ENCODE measurements at places on chromosomes 7 and 10. TPM values are rescaled to one million over a fixed set of nuclear protein-coding genes. Genes with fewer than 3 reads are reported as not detected.

DNA sequence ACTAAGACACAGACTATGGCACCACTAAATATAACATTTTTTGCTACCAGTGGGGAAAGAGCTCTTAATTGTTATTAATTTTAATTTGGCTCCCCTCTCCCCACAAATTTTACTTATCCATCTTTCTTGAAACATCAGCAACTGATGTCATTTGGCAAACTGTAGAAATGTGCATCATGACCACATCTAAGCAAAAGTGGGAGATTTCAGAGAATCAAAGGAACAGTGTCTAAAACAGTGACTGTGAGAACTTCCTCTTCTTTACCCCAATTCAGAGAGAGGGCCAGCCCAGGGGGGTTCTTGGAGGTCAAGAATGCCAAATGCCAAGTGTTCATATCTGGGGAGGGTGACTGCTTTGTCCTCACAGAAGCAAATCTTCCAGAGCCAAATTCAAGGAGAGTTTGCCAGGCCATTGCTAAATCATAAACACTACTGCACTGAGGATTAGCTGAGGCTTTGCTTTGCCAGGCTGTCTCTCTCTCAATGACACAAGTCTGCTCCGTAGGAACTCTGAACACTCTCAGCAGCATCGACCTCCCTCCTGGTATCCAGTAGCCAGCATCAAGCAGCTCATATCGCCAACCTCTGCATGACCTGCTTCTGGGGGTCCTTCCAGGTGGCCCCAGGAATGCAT lies 65.6 kb downstream of the ITIH5 start:
- no peak for DNase-seq

- no peak for DNase-seq
Observed at GRCh38 chr10:131808370-131808930, 92.4 kb upstream of the PPP2R2D start.

GRCh38 chr7:35805876-35806275 lies 5.0 kb downstream of the SEPTIN7 start:
- no peak for DNase-seq

DNA sequence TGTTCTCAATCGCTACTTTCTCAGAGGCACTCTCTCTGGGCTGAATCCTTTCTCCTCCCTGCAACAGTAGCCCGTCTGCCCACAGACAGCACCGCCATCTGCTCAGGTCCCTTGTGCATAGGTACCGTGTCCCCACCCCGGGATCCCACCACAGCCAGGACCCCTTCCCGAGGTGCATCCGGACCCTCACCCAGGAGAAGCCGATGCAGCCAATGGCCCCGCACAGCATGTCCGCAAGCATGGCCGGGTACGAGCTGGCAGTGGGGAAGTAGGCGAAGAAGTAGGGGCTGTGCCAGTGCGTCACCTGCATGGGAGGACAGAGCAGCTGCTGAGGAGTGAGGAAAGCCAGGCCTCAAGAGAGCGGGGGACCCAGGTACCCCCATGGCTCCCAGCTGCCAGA lies 25.5 kb downstream of the DDC start:
- DNase-seq, result no peak

GRCh38 chr10:27643301-27643700 lies 102.3 kb downstream of the MKX start:
- peak; percentile 6 for DNase-seq

GRCh38 chr10:19853831-19854230 lies 37.6 kb downstream of the PLXDC2 start:
- no peak for DNase-seq

GRCh38 chr7:2314209-2314955 lies at the start of gene SNX8:
Gene SNX8 (minus strand): TSS chr7:2314441. CDS start chr7:2314421, 20 bp downstream.
- peak; percentile 83 for DNase-seq

DNA sequence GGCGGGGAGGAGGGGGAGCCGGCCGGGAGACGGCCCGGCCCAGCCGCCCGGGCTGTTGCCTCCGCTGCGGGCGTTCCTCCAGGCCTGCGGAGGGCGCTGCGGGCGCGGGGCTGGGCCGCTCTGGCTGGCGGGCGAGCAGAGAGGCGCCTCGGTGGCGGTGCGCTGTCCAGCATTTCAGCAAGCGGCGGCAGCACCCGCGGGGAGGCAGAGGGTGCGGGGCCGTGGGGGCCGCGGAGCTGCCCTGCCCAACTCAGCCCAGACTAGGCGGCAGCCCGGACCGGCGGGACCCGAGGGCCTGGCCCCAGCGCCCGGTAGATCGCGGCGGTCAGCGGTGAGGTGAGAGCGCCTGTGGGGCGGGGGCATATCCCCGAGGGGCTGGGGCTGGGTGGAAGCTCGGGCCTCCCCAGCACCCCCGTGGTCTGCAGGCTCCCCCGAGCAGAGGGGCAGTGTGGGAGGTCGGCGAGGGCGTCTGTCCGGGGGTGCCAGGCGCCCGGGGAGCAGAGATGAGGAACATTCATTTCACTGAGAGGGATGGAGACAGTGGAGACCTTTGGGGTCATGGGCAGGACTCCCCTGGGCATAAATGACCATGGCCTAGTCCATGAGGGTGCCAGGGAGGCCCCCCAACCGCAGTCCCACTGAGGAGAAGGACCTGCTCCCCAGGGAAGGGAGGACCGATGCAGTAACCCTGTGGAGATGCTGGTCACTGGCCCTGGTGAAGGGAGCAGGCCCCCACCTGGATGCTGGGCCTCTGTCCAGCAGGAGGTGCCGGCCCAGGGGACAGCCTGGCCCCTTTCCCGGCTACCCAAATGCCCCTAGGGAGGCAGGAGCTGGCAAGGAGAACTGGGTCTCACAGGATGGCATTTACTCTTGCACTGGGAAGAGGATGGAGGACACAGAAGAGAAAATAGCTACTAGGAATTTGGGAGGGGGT lies at the start of gene SRRM3:
TSS of gene SRRM3 (plus strand) at position 165 of the 934 bp plus-strand sequence. CDS start 33,171 bp downstream, outside the sequence.
- DNase-seq, result peak; percentile 75

DNA sequence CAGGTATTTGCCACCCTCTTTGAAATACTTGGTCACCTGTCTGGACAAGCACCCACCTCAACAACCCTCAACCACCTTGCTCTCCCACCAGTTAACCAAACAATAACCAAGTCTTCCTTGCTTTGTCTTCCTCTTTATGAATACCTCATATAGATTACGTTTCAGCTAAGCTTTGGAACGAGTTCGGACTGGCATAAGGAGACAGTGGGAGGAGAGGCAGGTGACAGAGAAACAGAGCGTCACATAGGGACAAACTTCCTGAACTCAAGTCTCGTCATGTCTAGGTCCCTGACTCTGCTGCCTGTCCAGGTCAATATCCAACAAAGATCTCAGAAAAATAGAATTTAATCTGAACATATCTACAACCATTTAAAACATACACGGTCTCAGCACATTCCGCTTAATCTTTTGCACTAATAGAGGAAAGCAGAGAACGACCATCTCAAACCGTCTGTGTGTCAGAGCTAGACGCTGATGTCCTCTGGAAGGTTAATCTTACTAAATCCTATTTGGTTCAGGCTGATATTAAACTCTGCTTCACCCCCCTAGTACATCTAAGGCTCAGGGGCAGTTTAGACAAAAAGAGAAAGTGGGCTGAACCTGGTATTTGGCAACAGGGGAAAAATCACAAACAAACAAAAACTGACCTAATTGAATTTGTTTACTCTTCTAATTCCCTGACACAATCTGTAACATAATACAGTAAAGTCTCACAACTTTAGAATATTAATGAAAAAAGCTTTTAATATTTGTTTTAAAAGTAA lies 26.4 kb upstream of the SVOPL start:
- DNase-seq, result no peak

DNA sequence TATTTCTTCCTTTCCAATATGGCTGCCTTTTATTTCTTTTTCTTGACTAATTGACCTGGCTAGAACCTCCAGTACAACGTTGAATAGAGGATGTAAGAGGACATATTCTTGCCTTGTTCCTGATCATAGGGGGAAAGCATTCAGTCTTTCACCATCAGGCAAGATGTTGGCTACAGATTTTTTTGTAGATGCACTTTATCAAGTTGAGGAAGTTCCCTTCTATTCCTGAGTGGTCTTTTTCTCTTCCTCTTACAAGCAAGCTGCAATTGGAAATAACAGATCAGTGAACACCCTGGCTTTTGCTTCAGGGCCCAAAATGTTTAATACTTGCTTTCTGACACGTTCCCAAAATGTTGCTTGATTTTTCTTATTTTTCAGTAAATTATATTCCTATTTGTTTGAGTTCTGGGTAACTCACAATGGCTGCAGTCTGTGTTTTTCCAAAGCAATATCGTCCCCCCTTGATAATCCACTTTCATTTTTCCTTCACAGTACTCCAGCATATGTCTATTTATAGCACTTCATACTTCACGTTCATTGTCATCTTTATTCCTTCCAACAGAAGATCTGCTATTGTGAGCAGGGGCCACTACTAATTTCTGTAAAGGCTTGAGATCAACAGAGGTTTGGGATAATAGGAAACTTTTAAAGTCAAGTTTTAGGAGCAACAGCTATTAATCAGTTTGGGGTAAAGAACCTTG lies 11.7 kb downstream of the CPEB3 start:
- DNase-seq, result no peak

DNA sequence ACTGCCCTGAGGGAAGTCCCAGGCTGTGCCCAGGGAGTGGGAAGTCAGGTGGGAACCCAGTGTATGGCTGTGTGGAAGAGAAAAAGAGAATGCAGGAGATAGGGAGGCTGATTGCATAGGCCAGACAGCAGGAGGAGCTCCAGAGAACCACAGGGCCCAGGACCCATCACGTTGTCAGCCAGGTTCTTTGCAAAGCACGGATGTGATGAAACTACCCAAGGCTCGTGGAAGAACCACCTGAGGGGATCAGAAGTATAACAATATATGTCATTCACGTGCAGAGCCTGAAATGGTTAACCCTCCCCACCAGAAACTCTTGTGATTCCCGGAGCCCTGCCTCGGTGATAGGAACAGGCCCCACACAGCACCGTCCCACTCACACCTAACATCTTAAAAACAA lies 83.6 kb downstream of the LARP4B start:
- DNase-seq, result no peak

DNA sequence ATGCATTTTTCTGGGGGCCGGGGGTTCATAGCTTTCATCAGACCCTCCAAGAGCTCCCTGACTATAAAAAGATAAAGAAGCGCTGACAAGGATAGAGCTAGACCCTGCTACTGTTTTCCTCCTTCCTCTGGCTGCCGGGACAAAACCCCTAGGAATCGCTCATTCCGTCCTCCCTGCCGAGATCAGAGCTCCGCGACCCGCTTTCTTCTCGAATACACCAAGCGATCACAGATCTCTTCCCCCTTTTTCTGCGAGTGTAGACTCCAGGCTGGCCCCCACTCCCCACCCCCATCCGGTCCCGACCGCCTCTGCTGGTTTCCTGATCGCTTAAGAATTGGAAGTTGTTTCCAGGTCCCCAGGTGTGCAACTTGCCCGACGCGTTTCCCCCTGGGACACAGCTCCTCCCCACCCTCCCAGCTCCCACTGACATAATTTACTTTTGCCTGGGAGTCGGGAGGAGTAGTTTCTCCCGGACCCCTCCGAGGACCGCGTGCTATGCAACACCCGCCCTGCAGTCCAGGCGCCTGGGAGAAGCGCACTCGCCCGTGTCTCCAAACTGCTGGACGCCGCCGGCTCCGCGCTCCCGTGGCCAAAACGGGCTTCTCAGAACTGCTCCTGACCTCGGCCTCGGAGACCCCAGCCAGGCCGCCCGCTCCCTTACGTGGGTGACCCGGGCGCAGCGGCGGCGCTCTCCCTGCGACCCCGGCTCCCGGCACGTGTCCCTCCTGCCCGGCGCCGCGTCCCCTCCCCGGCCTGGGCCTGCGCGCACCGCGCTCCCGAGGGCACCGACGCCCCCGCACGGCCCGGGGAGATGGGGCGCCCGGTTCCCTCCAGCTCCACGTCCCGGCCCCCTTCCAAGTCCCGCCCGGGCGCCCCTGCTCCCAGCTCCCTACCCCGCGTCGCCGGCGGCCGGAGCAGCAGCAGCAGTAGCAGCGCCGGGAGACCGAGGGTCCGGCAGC lies 552 bp downstream of the IL15RA start:
- DNase-seq, result peak; percentile 65

GRCh38 chr7:100567031-100567730 lies 6.5 kb downstream of the SAP25 start:
- DNase-seq, result no peak

- no peak for DNase-seq
Observed at GRCh38 chr7:101875283-101875846, 57.9 kb downstream of the CUX1 start.

GRCh38 chr7:117157241-117158209 lies 165.3 kb downstream of the WNT2 start:
- peak; percentile 86 for DNase-seq

GRCh38 chr7:36565792-36566356 lies 158.4 kb downstream of the AOAH start:
- no peak for DNase-seq

GRCh38 chr7:151130741-151131157 lies 36.7 kb downstream of the GBX1 start:
- DNase-seq, result no peak

DNA sequence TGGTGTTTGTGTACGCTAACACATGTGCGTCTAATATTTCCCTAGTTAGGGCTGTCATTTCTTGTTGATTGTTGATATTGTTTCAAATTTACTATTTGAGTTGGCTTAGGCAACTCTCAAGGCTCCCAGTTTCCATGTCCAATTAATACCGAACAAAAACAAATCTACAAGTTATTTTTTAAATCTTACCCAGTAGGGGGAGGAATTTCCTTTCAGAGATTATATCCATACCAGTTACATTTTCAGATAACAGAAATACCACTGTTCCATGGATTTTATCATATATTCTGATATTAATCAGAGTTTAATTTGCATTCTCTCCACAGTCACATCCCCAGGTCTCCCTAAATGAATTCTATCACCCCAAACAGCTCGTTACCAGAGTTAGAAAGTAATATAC lies 7.2 kb upstream of the AKR1B10 start:
- DNase-seq, result no peak

- DNase-seq, result no peak
Observed at GRCh38 chr10:90354914-90355313, 502.9 kb downstream of the HTR7 start.

- no peak for DNase-seq
Observed at GRCh38 chr7:81802251-81802650, 32.4 kb upstream of the HGF start.

GRCh38 chr10:1531883-1532597 lies 205.3 kb downstream of the ADARB2 start:
- DNase-seq, result no peak

DNA sequence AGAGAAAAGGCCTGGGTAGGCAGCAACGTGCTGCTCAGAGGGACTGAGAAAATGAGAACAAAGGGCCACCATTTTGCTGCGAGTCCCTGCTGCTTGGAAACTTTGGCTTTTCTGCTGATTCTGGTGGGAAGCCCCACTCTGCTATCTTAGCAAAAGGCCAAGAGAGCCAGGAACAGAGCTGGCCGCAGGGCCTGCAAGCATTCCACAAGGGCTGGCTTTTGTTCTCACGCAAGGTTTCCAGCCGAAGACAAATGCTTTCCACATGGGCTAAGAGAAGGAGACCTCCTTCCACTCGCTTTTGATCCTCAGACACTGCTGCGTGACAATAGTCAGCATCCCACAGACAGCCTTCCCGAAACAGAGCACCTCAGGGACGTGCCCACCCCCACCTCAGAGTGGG lies 163.1 kb downstream of the ARHGAP12 start:
- no peak for DNase-seq

- DNase-seq, result no peak
Observed at GRCh38 chr10:68517188-68517587, 10.1 kb downstream of the SLC25A16 start.

GRCh38 chr7:152847386-152847908 lies 87.9 kb downstream of the ACTR3B start:
- no peak for DNase-seq

The NUTM2B gene
- 0.51 TPM for total RNA-seq

The RSBN1L gene
- total RNA-seq, result 19.7 TPM

The COPS6 gene
- total RNA-seq, result 71.0 TPM

The SEPTIN14 gene
- total RNA-seq, result not detected

The CYP3A5 gene
- 12.4 TPM for total RNA-seq

The CLDN3 gene
- total RNA-seq, result not detected

The MEIG1 gene
- 0.26 TPM for total RNA-seq

The SH2B2 gene
- 2.0 TPM for total RNA-seq

The ASB15 gene
- total RNA-seq, result not detected

All from fibroblast of lung (primary cell).